Substantia nigra (tissue), 51 donors: ENCODE measurements at places on chromosomes 5 and 9.

- DNase-seq, result no peak
Observed at GRCh38 chr9:75962013-75962661, 71.7 kb downstream of the PCSK5 start.

DNA sequence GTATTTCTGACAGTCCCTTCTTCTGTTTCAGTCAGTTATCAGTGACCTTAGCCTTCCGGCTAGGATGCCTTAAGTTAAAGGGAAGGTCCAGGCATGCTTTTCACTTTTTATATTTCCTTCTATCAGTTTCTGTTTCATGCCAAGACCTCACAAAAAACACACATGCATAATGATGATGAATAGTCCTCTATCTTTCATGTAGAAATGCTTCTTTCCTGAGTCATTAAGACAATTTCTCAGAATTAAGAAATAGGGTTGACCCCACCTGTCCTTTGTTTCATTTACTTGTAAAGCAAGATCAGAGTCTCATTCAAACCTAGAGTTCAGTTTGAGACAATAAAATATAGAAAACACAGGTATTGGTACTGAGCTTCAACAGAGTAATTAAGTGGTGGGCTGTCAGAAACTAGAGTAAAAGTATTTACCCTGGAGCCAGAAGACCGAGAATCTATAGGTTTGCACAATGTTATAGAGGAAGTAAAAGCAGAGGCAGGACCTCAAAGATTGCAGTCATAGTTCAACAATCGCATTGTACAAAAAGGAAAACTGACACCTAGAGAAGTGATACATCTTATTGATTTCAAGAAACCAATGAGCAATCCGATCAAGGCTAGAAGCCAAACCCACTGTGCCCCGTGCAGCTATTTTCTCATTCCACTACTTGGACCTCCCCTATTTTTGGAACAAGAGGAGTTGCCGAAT lies 118.7 kb upstream of the PUM3 start:
- DNase-seq, result no peak

- DNase-seq, result no peak
Observed at GRCh38 chr9:131709771-131710431, 30.0 kb downstream of the RAPGEF1 start.

DNA sequence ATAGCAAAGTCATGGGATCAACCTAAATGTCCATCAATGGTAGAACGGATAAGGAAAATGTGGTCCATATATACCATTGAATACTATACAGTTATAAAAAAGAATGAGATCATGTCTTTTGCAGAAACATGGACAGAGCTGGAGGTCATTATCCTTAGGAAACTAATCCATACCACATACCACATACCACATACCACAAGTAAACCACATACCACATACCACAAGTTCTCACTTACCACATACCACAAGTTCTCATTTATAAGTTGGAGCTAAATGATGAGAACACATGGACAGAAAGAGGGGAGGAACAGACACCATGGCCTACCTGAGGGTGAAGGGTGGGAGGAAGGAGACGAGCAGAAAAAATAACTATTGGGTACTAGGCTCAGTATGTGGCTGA lies 154.6 kb upstream of the GHR start:
- no peak for DNase-seq

DNA sequence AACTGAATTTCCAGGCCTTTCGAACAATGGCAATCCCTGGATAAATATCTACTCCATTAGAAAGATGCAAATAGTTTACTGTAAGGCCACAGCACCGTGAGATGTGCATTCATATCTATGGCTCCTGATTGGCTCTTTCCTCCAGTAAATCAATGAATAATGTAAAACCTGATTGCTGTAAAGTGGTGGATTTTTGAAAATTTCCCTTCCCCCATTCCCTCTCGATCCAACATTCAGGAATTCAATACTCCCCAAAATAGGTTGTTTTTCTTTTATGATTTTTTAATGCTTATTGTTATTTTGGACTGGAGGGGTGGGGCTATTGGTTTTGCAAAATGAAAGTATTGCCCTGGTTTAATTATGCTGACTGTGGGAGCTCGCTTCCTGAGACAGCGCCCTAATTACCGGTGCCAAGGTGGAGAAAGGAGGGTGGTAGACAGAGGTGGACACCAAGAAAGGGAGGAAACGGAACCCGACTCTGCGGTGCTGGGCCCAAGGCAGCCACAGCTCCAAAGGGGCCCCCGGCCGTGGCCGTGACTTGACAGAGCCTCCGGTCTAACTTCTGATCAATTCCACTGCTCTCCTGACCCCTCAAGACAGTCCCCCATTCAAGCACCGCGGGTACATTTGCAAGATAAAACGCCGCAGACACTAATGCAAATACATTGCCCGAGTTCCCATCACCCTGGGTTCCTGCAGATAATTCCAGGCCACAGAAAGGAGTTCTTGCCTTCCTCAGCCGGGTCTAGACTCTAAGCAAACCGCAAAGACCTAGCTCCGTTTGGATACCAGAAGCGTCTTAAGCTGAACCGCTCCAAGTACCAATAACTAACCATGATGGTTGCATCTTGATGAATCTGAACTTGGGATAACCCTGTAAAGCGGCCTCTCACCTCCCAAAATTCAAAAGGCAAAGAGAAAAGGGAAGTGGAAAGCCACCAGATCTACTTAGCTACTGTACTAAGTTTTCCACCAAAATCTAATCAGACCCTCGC lies 211.2 kb downstream of the MEF2C start:
- DNase-seq, result no peak

- no peak for DNase-seq
Observed at GRCh38 chr5:128966375-128966774, 1.1 kb downstream of the SLC27A6 start.

DNA sequence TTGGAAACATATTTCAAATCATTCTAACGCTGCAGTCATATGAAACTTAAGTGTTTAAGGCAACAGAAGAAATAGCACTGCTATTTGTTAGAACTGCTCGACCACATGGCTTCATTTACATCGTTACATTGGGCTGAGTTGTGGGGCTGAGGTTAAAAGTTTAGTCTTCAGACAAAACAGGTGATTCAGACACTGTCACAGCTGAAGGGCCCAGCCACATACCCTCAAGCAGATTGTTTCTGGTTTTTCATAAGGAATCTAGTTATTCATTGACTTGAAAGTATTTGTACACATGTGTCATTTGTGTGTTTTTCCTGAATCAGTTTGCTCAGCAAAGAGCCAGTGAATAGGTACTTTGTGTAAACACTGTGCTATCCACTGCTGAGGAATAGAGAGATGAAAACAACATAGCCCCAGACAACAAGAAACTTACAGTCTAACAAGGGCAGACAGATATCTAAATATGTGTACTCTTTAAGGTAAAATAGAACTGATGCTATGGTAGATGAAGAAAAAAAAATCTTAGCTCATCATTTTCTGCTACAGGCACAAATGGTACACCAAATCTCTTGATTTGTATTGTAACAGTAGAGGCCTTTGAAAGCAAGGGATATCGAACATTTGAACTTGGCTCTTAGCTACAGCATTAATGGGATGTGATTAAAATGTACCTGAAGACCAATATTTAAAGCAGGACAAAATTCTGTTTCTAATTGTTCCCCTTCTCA lies 357.6 kb upstream of the RPS23 start:
- DNase-seq, result no peak

GRCh38 chr9:72983512-72984225 lies 30.8 kb upstream of the ALDH1A1 start:
- DNase-seq, result no peak

DNA sequence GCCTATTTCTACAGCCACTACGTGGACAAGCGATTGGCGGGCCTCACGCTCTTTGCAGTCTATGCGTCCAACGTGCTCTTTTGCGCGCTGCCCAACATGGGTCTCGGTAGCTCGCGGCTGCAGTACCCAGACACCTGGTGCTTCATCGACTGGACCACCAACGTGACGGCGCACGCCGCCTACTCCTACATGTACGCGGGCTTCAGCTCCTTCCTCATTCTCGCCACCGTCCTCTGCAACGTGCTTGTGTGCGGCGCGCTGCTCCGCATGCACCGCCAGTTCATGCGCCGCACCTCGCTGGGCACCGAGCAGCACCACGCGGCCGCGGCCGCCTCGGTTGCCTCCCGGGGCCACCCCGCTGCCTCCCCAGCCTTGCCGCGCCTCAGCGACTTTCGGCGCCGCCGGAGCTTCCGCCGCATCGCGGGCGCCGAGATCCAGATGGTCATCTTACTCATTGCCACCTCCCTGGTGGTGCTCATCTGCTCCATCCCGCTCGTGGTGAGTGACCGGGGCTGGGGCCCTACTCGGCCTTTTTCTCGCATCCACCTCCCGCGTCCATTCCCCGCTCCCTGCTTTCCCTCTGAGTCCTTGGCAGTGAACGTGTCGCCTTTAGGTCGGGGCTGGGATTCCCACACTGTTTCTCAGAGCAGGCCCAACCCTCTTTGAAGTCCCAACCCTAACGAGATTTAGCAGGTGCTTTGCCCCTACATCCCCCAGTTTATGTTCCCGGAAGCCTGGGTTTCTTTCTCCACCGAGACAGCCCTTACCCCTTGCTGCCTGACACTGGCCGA lies 1.8 kb downstream of the PTGER4 start:
- DNase-seq, result peak; percentile 8

DNA sequence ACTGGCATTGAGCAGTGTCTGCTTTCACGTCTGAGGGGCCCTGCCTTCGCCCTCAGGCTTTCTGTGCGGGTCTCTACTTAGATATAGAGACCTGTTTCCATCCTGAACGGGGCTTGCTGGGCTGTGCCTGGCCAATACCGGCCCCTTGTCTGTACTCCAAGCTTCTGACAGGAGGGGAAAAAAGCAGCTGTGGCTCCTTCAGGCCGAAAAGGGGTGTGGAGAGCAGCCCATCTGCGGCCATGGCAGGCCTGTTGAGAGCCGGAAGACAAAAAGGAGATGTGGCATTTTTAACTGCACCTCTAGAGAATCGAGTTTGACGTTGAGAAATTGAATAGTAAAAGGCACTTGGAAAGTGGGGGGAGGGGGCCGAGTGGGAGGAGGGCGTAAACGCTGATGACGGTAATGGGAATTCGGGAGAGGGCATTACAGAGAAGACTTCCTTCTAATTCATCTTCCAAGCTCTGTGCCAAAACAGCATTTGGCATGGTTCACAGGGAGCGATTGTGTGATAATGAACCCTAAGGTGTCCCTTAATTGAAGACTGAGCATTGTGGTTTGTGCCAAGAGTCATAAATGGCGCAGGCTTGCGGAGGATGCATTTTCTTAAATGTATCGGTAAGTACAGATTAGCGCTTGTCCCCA lies 25.1 kb upstream of the PRDM12 start:
- DNase-seq, result no peak

DNA sequence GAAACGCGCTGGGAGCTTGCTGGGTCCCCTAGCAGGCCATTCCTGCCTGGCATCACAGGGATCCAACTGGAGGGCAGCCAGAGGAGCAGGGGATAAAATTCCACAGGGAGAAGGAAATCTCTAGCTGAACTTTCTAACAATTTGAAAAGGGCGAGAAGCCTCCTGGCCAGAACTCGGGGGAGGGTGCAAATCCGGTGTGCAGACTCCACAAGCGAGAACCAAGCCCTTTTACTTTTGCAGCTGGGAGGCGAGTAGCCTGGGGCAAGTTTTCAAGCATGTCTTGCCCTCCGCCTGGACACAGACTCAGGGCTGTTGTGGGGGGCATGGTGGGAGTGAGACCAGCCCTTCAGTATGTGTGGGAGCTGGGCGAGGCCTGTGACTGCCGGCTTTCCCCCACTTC lies 14.3 kb upstream of the POU5F2 start:
- no peak for DNase-seq

DNA sequence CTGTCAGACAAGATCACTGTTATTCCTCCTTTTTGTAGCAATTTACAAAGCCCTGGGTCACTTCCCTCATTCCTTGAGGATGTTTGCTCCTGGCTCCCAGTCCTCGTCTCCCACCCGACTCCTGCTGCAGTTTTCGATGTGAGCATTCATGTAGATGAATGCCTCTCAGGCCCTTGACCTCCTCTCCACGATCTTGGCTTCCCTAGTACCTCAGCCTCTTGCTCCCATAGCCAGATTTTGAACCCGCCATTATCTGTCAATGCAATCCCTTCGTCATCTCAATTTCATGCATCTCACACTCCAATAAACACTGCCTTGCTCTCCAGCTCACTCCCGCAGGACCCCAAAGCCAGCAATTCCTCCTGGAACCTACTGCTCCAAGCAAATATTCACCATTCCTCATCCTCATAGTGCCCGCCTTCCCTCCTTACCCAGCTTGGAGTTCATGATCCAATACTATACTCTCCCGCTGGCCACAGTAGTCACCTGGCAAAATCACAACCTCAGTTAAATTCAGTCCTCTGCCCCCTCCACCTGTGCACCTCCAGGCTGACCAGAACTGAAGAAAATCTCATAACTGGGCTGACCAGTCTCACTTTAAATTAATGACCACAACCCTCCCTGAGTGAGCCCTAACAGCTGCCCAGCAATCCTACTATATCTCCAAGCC lies 35.1 kb upstream of the JADE2 start:
- no peak for DNase-seq

- DNase-seq, result no peak
Observed at GRCh38 chr5:101611039-101611438, 685.0 kb downstream of the SLCO4C1 start.

GRCh38 chr9:12843735-12844134 lies 68.9 kb downstream of the LURAP1L start:
- DNase-seq, result no peak

DNA sequence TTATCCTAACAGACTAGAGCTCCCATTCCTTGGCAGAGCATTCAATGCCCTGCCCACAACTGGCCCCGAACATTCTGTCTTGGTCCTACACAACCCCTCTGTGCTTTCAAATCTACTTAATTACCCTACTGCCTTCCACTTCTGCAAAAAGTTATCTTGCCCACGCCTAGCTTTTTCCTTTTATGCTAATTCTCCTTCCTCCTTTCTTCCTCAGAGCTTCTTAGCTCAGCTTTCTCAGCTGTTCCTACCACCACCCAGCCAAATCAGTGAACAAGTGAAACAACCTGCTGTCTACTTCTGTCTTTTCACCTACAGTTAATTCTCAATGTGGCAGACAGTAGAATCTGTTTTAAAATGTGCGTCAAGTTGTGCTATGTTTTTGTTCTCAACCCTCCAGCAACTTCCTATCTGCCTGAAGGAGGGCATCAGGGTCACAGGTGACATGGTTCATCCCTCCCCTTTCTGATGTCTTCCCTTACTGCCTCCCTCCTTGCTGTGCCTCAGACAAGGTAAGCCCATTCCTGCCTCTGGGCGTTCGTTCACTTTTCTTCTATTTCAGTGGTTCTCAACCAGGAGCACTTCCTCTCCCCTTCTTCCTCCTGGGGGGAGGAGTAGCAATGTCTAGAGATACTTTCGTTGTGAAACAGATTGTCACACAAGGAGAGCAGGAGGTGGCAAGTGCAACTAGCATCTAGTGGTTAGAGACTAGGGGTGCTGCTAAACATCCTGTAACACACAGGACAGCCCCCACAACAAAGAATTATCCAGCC lies 1.3 kb upstream of the REEP5 start:
- DNase-seq, result no peak

GRCh38 chr5:34657988-34658387 lies 1.9 kb downstream of the RAI14 start:
- no peak for DNase-seq

DNA sequence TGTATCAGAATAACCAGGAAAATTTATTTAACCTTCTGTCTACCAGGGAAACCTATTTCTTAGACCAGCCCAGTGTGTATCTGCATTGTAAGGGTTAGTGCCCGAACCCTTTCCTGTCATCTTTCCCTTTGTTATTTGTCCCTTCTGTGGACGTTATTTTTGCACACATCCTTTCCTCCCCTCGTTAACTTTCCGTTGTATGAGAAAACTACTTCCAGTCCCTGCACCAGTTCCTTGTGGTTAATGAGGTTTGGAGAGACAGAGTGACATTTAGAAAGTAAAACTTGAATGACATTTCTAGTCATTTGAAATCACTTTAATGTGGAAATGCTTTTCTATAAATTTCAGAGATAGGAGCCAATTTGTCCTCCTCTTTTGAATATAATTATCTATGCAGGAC lies 4.3 kb upstream of the IFNB1 start:
- DNase-seq, result no peak

GRCh38 chr9:87554171-87554910 lies 56.7 kb downstream of the DAPK1 start:
- no peak for DNase-seq
